ENCODE measurements at places on chromosomes 6 and 20.

DNA sequence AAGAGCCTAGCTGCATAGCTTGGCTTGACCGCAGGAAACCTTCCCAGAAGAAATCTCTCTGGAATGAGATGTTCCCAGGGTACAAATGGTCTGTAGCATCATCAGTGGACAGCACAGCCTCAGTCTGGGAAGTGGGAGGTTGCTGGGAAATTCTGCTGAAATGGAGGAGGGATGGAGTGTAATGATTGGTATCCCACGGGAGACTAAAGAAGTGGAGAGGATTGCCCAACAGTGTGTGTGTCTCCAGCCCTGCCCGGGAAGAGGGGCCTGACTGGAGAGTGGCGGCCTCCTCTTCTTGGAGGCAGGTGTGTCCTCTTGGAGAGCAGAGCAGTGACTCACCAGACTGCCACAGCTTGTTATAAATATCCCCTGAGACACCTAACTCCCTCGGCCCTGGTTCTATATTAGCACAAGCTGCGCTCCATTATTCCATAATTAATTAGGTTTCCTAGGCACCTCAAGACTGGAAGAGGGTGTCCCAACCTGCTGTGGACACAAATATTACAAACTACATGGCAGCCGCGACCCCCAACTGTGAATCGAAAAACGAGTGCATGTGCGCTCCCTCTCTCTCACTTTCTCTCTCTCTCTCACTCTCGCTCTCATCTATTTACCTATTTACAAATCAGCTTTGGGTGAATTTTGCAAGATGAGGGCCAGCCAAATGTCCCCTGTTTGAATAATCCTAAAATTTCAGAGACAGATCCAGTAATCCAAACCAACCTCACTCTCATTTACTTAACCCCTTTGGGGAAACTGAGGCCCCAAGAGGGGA is 68.8 kb downstream of the FGD2 start:
- no peak for DNase-seq

DNA sequence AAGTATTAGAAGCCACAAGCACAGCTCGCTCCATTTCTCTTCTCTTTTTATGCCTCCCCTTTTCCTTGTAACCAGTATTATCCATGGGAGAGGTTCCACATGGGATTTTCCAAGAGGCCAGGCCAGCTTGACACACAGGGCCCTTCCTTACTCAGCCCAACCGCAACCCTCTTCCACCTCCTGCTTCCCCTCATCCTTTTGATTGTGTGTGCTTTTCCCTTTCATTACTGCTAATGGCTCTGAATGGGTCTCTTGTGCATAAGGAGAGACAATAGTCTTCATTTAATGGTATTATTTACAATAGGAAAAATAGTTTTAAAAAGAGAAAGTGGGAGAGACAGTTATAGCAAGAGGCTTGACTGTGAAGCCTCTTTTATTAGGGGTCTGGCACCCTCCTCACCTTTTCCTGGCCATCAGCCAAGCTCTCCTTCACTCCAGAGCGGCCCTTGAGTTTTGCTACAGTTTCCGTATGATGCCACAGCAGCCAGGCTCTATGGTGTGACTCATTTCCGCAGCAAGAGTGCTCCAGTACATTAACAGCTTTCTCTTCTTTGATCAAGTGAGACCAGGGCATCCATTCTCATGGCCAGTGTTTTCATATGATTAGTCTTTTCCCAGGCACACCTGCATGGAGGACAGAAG is 579.5 kb downstream of the TFAP2B start:
- no peak for DNase-seq

GRCh38 chr6:51271615-51272014 is 452.9 kb downstream of the TFAP2B start:
- DNase-seq, result no peak

DNA sequence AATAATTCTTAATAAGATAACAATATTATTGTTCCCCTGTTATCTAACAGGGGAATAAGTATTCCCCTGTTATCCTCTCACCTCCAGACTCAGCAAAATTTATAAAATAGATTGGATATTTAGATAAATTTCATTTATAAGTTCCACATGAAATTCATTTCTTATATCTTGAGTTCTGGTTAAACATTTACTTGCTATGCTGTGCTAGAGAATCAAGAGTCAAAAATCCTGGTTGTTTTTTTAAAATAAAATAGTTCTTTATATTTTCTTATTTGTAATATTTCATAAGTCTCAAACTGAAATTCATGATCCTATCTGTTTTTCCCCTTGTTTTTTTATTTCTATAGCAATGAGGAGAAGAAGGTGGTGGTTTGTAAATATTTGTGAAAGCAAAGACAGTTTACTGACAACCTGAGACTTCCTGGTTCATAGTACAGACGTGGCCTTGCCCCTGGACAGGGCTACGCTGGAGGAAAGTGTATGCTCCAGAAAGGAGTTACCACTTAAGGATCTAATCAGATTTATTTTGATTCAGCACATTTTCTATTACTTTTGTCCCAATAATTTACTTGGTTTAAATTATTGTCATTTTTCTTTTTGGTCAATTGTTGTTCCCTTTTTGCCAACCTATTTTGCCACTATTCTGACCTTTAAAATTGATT is 37.8 kb upstream of the MARCKS start:
- DNase-seq, result no peak

DNA sequence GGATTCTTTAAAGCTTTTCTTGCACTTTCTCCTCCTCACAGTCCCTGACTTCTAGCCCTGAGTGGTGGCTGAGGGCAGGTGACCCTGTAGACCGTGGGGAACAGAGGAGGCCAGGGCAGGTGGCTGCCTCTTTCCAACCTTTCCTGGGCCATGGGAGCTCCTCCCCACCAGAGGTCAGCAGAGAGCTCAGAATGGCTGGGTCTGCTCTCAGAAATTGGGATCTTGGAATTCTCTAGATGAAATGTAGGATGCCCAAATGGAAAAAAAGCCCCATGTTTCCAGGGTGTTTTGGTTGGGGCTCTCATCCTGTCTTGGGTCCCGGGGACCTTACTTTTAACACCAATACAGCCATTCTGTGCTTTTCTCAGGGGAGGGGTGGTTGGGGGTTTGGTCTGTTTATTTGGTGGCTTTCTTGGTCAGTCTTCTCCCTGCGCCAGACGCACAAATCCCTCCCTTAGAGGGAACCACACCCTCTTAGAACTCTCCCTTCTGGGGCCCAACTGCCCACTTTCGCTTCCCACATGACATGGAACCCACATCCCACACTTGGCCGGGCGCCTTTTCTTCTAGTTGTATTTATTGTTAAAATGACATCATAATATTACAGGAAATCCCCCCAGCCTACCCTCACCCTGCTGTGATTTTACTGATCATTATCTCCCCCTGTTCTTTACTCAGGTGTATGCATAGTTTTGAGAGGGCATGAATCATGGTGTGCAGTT is 17.9 kb downstream of the GNAS start:
- DNase-seq, result no peak

GRCh38 chr6:12009180-12009685 is 2.9 kb upstream of the HIVEP1 start:
- DNase-seq, result no peak

DNA sequence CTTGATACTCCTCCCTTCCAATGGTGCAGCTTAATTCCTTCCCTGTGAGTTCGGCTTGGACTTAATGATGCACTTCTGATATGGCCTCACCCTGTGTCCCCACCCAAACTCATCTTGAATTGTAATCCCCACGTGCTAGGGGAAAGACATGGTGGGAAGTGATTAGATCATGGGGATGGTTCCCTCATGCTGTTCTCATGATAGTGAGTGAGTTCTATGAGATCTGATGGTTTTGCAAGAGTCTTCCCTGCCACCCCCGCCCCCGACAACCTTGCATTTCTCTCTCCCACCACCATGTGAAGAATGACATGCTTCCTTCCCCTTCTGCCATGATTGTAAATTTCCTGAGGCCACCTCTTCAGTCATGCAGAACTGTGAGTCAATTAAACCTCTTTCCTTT is 50.3 kb upstream of the HLA-G start:
- DNase-seq, result no peak

DNA sequence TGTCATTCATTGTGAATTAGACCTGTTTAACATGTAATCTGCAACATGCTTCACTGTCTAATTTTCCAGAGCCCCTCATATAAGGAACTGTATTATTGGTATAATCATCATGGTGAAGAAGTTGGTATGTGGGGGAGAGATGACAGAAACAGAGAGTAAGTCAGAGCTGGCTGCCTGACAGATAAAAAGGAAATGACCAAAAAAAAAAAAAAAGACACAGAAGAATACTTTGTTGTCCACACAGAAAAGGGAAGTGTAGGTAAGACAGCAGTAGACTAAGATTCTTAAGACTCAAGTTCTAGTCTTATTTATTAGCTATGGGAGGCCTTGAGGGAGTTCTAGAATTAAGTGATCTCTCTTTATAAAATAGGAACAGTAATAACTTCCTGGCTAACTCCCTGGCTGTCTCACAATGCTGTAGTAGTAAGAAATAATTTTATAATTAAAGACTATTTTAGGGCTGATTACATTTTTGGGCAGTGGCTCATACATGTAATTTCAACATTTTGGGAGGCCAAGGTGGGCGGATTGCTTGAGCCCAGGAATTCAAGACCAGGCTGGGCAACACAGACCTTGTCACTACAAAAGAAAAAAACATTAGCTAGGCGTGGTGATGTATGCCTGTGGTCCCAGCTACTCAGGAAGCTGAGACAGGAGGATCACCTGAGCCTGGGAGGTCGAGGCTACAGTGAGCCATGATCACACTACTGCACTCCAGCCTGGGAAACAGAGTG is 102.5 kb downstream of the PRL start:
- DNase-seq, result no peak

- no peak for DNase-seq
These were observed 146.5 kb downstream of the ZMYND8 start for GRCh38 chr20:47209982-47210381.

DNA sequence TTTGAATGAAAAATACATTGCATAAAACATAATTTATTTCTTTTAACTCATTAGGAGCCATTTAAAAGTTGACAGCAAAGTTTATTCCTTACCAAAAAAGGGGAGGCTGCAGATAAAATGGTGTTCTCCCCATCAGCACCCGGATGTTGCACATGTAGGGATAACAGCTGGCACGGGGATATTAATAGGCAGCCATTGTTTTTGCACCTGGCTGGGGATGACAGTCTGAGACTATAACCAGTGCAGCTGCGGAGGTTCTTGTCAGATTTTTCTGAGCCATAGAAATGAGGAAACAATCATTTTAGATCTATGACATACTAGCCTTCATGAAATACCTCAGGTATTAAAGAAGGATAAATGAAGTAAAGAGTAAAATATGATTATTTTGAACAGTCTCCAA is 20.1 kb upstream of the HECA start:
- DNase-seq, result no peak

DNA sequence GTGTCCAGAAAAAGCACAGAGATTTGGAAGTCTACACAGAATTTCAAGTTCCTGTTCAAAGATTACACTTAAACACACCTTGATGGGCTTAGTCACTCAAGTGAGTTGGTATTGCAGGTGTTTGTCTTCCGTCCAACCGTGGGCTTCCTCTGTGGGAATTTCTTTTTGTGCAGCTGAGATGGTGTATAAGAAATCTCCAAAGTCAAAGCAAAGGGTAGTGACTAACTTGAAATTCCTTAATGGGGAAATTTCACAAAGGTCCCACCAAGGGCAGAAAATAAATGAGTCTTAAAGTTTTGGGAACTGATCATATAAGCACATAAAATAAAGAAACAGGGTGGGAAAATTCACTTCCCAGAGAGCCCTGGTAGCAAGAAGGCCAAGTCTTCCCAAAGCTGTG is 102.0 kb upstream of the TNFAIP3 start:
- DNase-seq, result no peak

GRCh38 chr6:32613475-32613874 is 23.7 kb upstream of the HLA-DQA1 start:
- DNase-seq, result no peak

DNA sequence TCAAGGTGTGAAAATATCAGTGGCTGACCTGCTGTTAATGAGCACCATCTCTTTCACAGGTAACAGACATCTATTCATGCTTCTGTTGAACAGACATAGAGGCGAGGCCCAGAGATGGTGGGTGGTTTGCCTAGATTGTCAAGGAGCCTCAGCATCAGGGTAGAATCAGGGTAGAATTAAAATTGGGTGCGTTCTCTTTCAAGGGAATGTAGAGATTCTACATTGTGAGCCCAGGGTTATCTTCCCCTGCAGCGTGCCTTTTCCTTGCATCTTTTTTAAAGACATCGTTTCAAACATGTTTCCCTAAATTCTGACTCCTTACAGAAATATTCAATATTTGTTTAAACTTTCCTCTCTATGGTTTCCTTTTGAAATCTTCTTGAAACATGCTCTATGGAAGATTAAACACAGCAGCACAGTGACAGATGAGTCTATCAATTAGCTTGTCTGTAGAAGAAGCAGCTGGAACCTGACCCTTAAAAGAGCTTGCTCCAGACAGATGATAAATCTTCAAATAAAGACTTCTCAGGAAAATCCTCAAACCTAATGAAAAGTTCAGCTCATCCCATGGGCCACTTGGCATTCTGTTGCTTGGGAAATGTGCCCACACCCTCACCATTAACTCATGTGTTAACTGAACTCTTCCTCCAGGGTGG is 119.8 kb downstream of the IPCEF1 start:
- no peak for DNase-seq

DNA sequence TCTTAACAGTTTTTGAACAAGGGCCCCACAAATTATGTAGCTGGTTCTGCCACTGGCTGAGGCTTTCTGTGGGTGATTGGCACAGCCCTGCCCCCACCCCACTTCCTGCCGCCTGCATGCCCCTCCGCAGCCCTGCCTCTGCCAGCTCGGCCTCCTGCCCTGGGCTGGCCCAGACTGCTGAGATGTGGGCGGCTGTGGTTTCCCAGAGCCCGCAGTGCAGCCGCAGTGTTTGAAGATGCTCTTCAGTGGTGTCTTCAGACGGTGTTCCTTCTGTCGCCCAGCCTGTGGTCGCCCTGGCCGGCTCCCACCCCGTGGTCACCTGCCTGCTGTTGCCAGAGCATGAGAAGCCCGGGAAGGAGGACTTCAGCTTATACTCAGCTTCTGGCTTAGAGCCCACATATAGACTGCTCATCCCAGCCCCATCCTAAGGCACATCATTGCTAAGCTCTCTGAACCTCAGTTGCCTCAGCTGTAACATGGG is 154.3 kb downstream of the VEGFA start:
- peak; percentile 45 for DNase-seq

GRCh38 chr6:52410979-52411378 is 9.2 kb upstream of the EFHC1 start:
- no peak for DNase-seq

DNA sequence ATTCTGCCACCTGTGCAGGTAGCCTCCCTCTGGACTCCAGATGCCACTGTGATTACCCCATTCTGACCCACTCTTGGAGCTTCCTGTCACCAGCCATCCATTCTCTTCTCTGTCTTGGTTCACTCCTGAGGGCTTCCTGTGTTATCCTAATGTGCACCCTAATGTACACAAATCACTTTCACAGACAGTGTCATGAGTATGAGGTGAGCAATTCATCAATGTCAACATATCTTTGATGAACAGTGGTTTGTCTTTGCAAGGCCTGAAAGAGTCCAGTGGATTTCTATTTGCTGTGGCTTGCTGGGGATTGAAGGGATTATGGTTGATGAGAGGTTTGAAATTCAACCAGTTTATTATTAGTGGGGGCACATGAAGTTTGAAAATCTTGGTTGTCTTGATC is 63.8 kb upstream of the EEF1E1 start:
- no peak for DNase-seq

- DNase-seq, result no peak
These were observed 11.6 kb upstream of the ELOVL5 start for GRCh38 chr6:53360093-53360912.

GRCh38 chr6:32947552-32948465 is 5.1 kb downstream of the HLA-DMA start:
- no peak for DNase-seq
